ENCODE measurements at places on chromosomes 13 and 19.

DNA sequence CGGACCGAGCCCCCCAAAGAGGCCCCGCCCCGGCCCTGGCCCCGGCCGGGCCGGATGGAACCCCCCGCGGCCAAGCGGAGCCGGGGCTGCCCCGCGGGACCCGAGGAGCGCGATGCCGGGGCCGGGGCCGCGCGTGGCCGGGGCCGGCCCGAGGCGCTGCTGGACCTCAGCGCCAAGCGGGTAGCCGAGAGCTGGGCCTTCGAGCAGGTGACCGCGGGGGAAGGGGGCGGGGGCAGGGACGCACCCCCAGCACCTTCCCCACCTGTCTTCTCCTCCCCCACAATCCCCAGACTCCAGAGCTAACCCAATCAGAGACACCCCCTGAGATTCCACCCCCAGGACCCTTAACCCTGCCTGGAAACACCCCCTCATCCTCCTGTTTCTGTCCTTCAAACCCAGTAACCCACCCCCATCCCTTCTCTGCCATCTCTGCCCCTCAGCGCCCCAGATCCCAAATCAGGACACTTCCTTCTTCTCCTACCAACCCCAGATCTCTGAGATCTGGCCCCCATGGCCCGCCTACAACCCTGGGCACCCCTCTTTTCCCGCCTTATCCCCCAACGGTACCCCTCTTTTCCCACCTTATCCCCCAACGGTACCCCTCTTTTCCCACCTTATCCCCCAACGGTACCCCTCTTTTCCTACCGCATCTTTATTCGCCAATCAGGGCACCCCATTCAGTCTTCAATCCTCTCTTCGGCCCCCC is 505 bp downstream of the ZSWIM4 start:
- DNase-seq, result no peak

DNA sequence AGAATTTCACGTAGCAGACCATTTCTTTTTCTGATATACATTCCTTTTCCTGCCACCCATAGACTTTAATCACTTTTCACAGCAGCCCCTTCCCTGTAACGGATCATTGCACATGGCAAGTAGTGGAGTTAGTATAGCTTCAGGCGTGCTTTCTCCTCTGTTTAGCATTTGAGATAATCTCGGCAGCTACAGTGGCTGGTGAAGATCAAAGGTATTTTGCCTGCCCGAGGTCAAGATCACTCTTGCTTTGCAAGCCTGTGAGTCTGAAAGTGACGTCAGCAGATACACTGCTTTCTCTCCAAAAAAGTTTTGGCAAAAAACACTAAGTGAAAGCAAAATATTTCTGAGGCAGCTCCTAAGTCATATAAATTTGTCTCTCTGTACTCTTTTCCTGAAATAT is 260.0 kb downstream of the NDFIP2 start:
- no peak for DNase-seq

- no peak for DNase-seq
Observed at GRCh38 chr13:100848304-100848703, 173.7 kb upstream of the TMTC4 start.

DNA sequence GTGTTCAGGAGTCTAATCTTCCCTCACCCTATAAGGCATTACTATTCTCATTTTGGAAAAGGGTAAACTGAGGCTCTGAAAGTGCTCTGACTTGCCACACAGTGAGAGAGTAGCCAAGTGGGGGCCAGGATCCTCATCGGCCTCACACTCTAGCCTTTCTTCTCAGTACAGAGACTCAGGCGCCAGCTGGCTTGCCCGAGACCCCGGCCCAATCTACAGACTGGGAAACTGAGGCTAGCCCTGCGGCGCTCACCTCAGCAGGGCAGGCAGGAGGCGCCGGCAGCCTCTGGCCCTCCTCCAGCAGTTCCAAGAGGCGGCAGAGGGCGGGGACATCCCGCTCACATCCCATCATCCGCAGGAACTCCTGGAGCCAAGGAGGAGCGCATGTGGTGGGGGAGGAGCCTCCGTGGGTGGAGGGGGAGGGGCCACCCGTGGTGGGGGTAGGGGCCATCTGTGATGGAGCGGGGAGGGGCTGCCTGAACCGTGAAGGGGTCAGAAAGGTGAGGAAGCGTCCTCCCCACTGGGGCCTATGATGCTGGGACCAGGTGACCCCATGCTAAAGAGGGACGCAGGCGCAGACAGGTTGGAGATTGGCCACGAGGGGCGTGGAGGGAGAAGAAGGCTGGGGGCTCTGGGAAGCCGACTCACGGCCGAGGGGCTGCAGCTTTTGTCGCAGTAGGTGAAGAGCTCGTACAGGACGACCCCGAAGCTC is 8.7 kb upstream of the INSL3 start:
- DNase-seq, result no peak

GRCh38 chr13:94233401-94233800 is 246.1 kb downstream of the DCT start:
- peak; percentile 70 for DNase-seq

Data from smooth muscle cell of the brain vasculature (primary cell).